Bronchial smooth muscle cell (primary cell): ENCODE measurements at places on chromosomes 2 and 18. TPM values are rescaled to one million over a fixed set of nuclear protein-coding genes. Genes with fewer than 3 reads are reported as not detected.

Gene LRRFIP1
- 33.6 and 34.3 TPM in 2 replicates for total RNA-seq

Gene ZBTB7C
- under 0.01 TPM in 1 of 2 replicates, not detected in the other for total RNA-seq

Gene CRYGA
- total RNA-seq, result not detected in 2 replicates

Gene SPDYA
- total RNA-seq, result 0.86 and 1.3 TPM in 2 replicates

Gene THSD7B
- total RNA-seq, result not detected in 2 replicates

Gene PSMA8
- total RNA-seq, result not detected in 2 replicates

Gene ASB18
- not detected in 2 replicates for total RNA-seq

Gene RNF149
- total RNA-seq, result 37.8 and 42.1 TPM in 2 replicates

Gene DPP10
- total RNA-seq, result not detected in 2 replicates

Gene MRO
- total RNA-seq, result 0.09 and 0.32 TPM in 2 replicates

Gene BOLL
- total RNA-seq, result not detected in 2 replicates

Gene POTEI
- total RNA-seq, result under 0.01 TPM in 1 of 2 replicates, not detected in the other

Gene CAVIN2
- total RNA-seq, result 9.7 and 25.4 TPM in 2 replicates

Gene IL1A
- total RNA-seq, result 0.09 and 0.32 TPM in 2 replicates

Gene SNORC
- total RNA-seq, result 0.52 and 0.79 TPM in 2 replicates

Gene FAM228A
- total RNA-seq, result 0.09 and 0.47 TPM in 2 replicates

Gene C2orf78
- total RNA-seq, result not detected in 2 replicates

Gene GAREM1
- total RNA-seq, result 1.4 and 3.3 TPM in 2 replicates

Gene CEBPZOS
- total RNA-seq, result 6.5 and 15.4 TPM in 2 replicates

Gene DNAJC5G
- not detected in 2 replicates for total RNA-seq

Gene IHH
- under 0.01 TPM in 1 of 2 replicates, not detected in the other for total RNA-seq

Gene CFC1
- total RNA-seq, result not detected in 2 replicates

Gene HJURP
- total RNA-seq, result 0.26 and 3.0 TPM in 2 replicates

Gene ALPG
- not detected in 2 replicates for total RNA-seq

Gene APCDD1
- not detected in 2 replicates for total RNA-seq

Gene ATG9A
- total RNA-seq, result 24.3 and 26.4 TPM in 2 replicates

Gene TBR1
- not detected in 2 replicates for total RNA-seq

Gene PER2
- 2.0 and 3.7 TPM in 2 replicates for total RNA-seq

Gene REG1B
- not detected in 2 replicates for total RNA-seq

Gene METAP1D
- 4.9 and 5.2 TPM in 2 replicates for total RNA-seq

Gene AKAIN1
- total RNA-seq, result not detected in 2 replicates

Gene PARD6G
- total RNA-seq, result 1.6 and 2.0 TPM in 2 replicates

Gene SNTG2
- total RNA-seq, result not detected in 2 replicates
